ENCODE measurements at places on chromosomes 11 and 22.

DNA sequence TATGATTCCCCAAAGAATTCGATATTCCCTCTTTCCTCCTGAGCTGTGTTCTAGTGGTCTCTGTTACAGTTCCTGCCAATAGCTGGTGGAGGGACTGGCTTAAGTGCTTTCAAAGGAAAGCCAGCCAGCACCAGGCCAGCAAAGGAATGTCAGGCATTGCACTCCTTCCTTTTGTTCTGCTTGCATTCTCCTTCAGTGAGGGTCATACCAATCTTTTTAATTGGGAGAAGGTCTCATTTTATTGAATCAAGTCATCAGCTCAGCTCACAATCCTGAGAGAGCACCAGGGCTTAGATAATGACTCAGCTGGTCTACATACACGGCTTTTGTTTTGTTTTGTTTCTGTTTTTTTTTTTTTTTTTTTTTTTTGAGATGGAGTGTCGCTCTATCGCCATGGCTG lies 222.9 kb downstream of the NAV2 start:
- H3K27me3 ChIP-seq, result no peaks in the 10 kb centered on the region
- H3K36me3 ChIP-seq, result peaks cover 42% of the 10 kb centered on the region
- no peak overlapping the region for H3K4me3 ChIP-seq
- peaks cover 31% of the 10 kb centered on the region for H3K4me1 ChIP-seq
- no peak overlapping the region for H3K27ac ChIP-seq

- no peak for DNase-seq
- H3K4me3 ChIP-seq, result no peak overlapping the region
- peaks cover 22% of the 10 kb centered on the region for H3K27me3 ChIP-seq
Observed at GRCh38 chr11:33866936-33867335, 24.9 kb downstream of the LMO2 start.

- DNase-seq, result no peak
- H3K27ac ChIP-seq, result no peak overlapping the region
- no peaks in the 10 kb centered on the region for H3K36me3 ChIP-seq
- H3K4me1 ChIP-seq, result no peaks in the 10 kb centered on the region
- no peaks in the 10 kb centered on the region for H3K27me3 ChIP-seq
Observed at GRCh38 chr11:83140691-83141455, 16.1 kb upstream of the PCF11 start.

DNA sequence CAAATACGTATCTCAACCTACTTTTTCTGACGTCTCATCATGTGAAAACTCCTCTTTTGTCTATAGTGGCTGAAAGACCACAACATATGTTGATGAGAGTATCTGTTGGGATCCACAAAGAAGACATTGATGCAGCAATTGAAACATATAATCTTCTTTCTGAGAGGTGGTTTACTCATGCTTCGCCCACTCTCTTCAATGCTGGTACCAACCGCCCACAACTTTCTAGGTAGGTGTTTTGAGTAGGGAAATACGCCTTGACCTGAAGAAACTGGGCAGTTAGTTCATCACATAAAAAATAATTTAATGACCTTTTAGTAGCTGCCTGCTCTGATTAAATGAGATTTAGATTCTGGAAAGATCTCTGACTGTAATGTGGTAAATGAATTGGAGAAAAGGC lies 17.2 kb downstream of the RRM1 start:
- no peak overlapping the region for H3K4me3 ChIP-seq
- no peaks in the 10 kb centered on the region for H3K36me3 ChIP-seq
- DNase-seq, result no peak
- no peaks in the 10 kb centered on the region for H3K4me1 ChIP-seq

GRCh38 chr22:24002851-24003250 lies 2.4 kb downstream of the GSTT4 start:
- no peaks in the 10 kb centered on the region for H3K4me1 ChIP-seq
- no peak overlapping the region for H3K4me3 ChIP-seq
- H3K27ac ChIP-seq, result no peak overlapping the region
- DNase-seq, result no peak
- no peaks in the 10 kb centered on the region for H3K27me3 ChIP-seq

DNA sequence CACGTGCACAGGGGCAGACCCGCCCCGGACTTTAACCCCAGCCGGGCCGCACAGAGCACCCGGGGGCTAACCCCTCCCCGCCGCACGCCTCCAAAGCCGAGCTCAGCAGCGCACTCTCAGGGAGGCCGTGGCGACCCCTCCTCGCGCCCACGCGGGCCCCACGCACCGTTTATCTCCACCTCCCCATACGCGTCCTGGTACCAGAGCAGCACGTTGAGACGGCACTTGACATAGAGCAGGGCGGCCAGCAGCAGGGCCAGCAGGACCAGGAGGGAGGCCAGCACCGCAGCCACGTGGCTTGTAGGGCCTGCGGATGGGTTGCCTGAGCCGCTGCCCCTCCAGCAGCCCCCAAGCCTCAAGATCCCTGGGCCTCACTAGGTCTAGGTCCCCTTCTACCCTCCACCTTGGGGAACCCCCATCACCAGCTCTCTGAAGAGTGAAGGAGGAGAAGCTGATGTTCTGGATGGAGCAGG lies 7.1 kb downstream of the SIGIRR start:
- no peak for DNase-seq
- no peaks in the 10 kb centered on the region for H3K36me3 ChIP-seq
- no peaks in the 10 kb centered on the region for H3K27me3 ChIP-seq
- peaks cover 8% of the 10 kb centered on the region for H3K4me1 ChIP-seq
